Naive thymus-derived CD4-positive, alpha-beta T cell (primary cell): ENCODE measurements at places on chromosomes 2 and 18. TPM values are rescaled to one million over a fixed set of nuclear protein-coding genes. Genes with fewer than 3 reads are reported as not detected.

Gene ALPP
- total RNA-seq: not detected in 2 replicates

Gene LOXHD1
- 0.12 TPM in 1 of 2 replicates, not detected in the other for total RNA-seq

Gene OSBPL6
- 0.48 TPM for total RNA-seq

Gene VWA3B
- not detected for total RNA-seq

Gene MOCOS
- total RNA-seq: not detected

Gene TCF7L1
- total RNA-seq: not detected

Gene KCNIP3
- not detected for total RNA-seq

Gene HK2
- total RNA-seq: 73.8 and 74.6 TPM in 2 replicates

DNA sequence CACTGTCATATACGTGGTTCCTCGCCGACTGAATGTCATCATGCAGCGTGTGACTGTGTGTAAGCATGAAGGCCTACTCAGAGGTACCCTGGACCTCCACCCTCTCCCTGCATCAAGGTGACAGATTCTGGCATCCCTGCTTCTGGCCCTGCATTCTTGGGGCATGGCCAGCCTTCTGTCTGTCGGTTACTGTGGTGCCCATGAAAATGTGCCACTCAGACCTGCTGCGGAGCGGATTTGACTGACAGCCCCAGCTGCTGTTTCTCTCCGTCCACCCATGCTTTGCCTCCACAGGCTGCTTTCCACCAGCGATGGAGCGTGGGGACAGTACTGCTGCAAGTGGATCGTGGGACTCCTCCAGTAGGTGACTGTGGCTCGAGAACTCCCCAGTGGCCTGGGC is 9.6 kb downstream of the TMEM177 start:
- DNase-seq: no peak

DNA sequence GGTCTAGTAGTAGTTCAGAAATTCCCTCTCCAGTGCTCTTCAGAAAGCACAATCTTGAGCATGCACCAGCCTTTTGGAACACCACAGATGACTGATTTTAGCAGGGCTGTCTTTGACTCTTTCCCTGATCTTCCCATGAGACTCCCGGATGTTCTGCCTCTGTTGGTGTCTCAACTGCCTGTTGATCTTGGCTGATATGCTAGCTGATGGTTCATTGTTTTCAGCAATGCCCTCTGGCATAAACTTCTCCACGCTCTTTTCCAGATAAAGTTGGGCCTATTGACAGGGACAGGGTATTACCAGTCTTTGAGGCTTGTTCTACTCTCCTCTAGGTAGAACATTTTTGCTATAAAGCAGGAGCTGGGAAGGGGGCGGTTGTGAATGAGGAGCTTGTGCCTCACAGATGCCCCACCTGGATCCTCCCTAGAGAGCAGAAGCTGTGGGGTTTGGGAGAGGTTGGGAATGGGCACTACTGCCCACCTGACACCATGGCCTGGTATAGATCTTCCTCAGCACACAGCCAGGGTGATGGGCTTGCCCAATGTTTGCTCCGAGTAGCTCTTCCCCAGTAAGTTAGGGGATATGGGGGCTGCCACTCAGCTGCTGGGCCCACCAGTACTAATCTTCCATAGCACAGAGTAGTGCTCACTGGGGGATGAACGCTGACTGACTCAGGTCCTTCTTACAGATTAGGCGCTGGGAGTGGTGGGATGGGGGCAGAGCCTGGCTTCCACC is 111.3 kb downstream of the PTGR3 start:
- DNase-seq: no peak

- no peak for DNase-seq
Measured at GRCh38 chr2:32745191-32745590, 117.3 kb downstream of the TTC27 start.

- no peak for DNase-seq
Measured at GRCh38 chr18:9709304-9709877, 1.3 kb downstream of the RAB31 start.

- no peak for DNase-seq
Measured at GRCh38 chr2:232162187-232162586, 200.7 kb downstream of the DIS3L2 start.

DNA sequence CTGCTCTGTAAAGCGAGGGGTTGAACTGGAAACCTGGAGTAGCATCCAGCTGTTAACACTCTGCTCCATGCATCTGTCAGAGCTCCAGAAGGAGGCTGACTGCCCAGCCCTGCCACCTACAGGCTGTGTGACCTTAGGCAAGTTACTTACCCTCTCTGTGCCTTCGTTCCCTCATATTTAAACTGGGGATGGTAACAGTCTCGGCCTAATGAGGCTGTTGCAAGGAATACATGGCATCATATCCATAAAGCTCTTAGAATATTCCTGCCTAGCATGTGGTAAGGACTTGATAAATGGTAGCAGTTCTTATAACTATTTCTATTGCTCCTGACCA is 80.6 kb downstream of the LRRFIP1 start:
- no peak for DNase-seq

DNA sequence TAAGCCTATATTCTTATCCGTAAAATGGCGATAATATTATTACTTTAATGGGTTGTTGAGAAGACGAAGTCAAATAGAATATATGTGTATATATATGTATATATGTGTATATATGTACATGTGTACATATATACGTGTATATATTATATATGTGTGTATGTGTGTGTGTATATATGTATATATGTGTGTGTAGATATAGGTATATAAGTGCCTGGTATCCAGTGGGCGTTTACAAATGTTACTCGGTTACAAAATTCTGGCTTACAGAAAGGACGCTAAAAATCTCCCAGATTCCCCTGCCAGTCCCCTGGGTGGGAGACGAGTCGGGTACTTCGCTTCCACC is 295 bp upstream of the MTX2 start:
- DNase-seq: no peak

GRCh38 chr2:223626716-223627115 is 24.6 kb upstream of the SCG2 start:
- DNase-seq: no peak

GRCh38 chr2:240278661-240279060 is 138.2 kb upstream of the OTOS start:
- DNase-seq: no peak
